CD4-positive, alpha-beta T cell treated with Interleukin-1 beta for 1 hour (primary cell): ENCODE measurements at places on chromosomes 7 and 10.

DNA sequence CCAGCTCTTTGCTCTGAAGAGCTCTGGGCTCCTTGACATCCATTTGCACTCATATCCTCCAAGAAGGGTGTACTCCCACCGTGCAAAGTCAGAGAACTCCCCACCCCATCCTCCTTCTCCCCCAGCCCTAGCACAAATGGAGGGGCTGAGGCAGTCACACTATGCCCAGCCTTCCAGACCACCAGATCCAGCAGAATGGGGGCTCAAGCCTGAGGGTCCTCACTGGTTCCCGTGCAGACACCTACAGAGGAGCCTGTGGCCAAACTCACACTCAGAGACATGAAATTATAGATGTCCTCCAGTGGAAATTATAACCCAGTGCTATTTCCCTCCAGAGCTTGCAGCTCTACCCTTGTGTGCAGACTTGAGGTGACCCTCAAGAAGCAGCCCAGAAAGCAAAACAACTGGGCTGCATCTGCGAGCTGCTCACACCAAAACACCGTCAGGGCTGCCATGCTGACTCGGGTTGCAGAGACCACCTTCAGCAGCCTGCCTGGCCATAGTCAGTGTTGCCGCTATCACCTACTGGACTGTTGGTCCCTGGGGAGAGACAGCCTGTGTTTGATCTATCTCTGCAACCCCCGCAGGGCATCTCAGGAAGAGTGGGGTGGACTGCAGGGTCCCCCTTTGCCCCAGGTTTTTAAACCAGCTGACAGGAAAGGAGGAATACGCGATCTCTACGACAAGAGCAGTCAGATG, 7.4 kb downstream of the ZNF488 start:
- DNase-seq = no peak

DNA sequence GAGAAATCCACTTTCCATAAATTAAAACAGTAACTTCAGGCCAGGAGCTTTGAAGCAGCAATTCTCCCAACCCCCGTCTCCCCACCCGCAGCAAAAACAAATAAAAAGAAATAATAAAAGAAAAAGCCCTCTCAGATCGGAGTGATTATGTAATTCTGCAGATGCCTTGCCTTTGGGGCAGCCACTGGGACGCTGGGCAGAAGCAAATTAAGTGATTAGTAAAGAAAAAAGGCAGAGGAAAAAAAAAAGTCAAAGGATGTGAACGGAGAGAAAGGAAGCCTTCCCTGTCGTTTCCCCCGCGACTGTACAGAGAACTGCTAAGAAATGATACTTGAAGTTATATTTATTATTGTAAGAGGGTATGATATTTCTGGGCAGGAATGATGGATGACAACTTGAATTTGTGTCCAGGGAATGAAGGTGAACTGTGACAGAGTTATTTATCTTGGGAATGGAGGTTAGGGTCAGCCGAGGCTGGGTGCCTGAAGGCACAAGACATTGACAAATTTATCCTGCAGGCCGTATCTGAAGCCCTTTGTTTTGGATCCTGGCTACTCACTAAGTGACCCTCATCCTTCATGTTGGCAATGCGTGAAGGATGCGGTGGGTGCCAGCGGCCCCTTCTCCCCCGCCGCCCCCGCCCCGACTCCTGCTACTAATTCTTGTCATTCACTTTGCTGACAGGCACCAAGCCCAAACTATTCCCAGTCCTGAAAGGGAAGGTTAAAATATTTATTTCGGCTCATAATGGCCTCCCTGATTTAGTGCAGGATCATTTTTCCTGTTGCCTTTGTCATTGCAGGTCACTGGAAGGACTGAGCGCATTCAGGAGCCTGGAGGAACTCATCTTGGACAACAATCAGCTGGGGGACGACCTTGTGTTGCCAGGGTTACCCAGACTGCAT, 604.0 kb downstream of the LRMDA start:
- no peak for DNase-seq

- no peak for DNase-seq
Measured at GRCh38 chr7:64183126-64183742, 23.8 kb upstream of the ZNF735 start.

- DNase-seq = no peak
Measured at GRCh38 chr7:17422966-17423365, 124.5 kb downstream of the AHR start.

GRCh38 chr10:21272643-21273399, 252.7 kb downstream of the SKIDA1 start:
- no peak for DNase-seq

DNA sequence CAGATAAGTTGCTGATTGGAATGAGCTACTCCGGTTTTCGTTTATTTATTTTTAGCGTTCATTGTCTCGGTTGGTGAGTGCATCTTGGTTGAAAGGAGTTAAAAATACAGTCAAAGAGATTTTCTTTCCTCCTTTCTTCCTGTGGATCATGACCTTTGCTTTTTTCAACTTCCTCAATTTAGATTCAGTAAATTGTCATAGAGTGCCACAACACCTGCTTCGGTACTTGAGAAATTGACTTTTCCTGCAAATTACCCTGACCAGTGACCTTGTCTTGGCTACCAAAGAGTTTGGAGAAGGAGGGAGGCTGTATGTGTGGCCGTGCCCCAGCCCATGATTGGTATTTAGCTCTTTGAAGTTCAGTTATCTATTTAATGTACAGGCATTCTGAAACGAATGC, 128.7 kb downstream of the FAM204A start:
- DNase-seq = no peak

DNA sequence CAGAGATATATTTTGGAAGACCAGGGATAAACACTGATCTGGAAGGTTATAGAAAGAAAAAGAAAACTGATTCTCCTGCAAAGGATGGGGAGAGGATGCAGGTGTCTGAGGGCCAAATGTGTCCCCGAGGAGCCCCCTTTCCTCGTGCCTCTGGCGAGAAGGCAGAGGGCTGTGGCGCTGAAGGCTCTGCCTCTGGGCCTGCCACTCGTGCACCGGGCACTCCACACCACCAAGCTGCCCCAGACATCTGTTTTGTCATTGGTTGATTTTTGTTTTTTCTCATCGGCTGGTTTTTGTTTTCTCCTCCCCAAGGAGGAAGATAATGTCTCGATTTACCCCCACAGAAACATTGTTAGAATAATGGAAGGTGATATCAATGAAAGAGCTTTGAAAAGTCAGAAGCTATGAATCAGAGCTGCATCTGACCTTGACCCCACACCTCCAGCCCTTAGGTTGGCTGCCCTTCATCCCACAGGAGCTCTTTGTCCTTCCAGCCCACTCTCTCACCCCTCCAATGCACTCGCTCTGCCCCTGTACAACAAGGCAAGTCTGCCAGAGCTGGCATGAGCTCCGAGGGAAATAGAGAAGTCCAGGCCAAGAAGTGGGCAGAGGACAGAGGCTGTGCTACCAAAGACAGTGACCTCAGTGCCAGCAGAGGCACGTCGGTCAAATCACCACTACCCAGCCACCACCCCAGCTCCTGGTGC, 124.8 kb downstream of the TCERG1L start:
- DNase-seq = no peak

DNA sequence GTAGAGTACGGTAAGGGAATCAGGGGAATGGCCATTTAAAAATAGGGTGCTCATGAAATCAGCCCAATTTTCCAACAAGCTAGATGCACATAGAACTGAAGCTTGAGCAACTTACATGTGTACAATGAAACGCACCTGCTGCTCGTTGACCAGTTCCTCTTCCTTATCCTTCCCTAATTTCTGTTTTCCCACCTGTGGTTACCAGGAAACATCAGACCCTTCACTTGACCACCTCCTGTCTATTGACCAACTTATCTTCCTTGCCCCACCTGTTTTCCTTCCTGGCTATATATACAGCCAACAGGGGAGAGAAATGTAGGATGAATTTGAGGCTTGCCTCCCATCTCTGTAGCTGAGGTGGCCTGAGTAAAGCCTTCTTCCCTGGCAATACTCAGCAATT, 37.8 kb upstream of the RAPGEF5 start:
- no peak for DNase-seq

GRCh38 chr10:122730238-122730637, 30.6 kb upstream of the C10orf120 start:
- no peak for DNase-seq

- DNase-seq = peak; percentile 66
Measured at GRCh38 chr7:100367676-100368613, 5.3 kb upstream of the PILRA start.

DNA sequence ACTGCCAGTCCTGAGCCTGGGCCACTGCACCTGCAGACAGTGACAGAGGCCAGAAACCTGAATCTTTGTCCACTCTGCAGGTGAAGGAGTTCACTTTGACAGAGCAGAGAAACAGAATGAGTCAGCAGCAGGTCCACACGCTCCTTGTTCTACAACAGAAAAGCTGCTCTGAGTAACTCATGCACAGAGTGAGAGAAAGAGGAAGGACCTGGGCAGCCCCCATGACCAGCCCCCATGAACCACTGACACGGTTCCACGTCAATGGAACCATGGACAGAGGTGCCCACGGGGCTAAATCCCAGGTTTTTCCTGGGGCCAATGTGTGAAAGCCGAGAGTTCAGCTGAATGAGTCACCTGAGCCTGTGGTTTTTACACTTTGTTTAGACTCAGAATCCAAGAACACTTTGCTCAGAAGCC, 40.8 kb upstream of the CTBP2 start:
- DNase-seq = no peak

GRCh38 chr7:26370011-26370410, 78.3 kb downstream of the SNX10 start:
- DNase-seq = no peak

- DNase-seq = no peak
Measured at GRCh38 chr7:70051726-70052125, 453.5 kb downstream of the AUTS2 start.

GRCh38 chr10:127910464-127910770, 3.5 kb downstream of the PTPRE start:
- no peak for DNase-seq

GRCh38 chr10:129712000-129712399, 245.0 kb downstream of the MGMT start:
- no peak for DNase-seq

DNA sequence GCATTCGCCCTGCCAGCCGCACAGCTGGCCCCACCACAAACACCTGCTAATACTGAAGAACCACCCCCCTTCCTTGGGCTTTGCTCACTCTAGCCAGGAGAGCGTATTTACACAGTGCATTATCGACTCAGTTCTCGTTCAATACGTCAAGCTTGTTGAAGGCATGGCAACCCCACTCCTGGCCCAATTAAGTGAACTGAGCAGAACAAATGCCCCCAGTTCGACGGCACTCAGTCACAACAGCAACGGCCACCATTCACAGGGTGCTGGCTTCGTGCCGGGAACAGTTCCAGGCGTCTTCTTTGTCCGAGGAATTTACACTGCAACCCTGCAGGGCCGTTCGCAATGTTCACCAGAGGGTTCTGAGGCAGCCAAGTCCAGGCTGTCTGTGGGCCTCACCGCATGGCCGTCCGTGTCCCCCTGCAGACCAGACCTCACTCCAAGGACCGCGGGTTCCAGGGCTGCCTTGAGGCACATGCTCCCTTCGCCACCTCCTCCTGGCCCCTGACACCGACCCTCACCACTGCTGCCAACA, 175.3 kb downstream of the DIP2C start:
- no peak for DNase-seq

GRCh38 chr7:54955696-54956420, 63.0 kb upstream of the EGFR start:
- DNase-seq = no peak

DNA sequence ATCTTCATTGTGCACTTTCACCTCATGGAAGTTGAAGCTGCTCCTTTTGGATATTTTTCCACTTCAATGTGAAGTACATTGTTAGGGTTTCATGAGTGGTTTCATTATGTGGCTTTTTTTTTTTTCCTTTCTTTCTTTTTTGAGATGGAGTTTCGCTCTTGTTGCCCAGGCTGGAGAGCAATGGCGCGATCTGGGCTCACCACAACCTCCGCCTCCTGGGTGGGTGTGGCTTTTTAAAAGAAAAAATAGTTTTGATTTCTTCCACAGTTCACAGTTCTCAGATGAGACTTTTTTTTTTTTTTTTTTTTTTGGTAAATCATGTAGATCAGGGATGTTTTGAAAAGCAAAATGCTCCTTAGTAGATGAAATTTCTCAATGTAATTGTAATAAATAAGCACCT, 652.3 kb upstream of the ANKRD30A start:
- DNase-seq = no peak

- DNase-seq = no peak
Measured at GRCh38 chr7:34718867-34719266, 60.8 kb downstream of the NPSR1 start.

DNA sequence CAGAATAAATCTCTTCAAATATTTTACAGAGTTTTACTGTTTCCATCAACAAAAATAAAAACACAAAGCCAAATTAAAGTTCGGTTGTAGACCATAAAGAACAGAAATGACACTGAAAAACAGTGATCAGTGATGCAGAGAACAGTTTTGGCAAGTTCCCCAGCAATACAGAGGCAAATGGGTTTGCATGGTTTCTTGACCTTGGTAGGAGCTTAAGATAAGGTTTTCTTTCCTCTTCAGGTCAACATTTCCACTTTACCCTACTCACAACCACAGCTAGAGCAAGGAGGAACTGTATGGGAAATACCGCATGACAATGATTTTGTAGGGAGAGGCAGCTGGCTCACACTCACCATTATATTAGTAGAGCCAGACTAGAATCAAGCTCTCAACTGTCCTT, 199.5 kb downstream of the SH2D4B start:
- DNase-seq = no peak
